CD4-positive, alpha-beta T cell treated with Interleukin-1 beta for 1 hour (primary cell): ENCODE measurements at places on chromosomes 6 and 20.

GRCh38 chr20:47066484-47067270, 172.0 kb downstream of the EYA2 start:
- DNase-seq: no peak

DNA sequence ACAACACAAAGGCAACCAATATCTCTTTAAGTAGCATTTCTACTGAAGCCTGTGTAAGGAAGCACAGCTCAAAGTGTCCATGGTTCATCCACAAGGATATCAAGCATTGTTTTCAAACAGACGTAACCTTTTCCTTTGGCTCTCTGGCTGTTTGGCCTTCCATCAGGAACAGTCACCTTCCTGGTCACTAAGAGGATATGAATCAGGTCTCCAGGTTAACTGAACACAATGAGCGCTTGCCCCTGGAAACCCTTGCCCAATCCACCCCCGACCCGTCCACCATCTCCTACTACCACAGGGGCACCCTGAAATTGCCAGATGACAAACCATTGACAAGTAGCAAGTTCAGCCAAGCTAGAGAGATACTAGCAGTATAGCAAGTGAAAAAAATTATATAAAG, 114.4 kb upstream of the COL21A1 start:
- DNase-seq: no peak

DNA sequence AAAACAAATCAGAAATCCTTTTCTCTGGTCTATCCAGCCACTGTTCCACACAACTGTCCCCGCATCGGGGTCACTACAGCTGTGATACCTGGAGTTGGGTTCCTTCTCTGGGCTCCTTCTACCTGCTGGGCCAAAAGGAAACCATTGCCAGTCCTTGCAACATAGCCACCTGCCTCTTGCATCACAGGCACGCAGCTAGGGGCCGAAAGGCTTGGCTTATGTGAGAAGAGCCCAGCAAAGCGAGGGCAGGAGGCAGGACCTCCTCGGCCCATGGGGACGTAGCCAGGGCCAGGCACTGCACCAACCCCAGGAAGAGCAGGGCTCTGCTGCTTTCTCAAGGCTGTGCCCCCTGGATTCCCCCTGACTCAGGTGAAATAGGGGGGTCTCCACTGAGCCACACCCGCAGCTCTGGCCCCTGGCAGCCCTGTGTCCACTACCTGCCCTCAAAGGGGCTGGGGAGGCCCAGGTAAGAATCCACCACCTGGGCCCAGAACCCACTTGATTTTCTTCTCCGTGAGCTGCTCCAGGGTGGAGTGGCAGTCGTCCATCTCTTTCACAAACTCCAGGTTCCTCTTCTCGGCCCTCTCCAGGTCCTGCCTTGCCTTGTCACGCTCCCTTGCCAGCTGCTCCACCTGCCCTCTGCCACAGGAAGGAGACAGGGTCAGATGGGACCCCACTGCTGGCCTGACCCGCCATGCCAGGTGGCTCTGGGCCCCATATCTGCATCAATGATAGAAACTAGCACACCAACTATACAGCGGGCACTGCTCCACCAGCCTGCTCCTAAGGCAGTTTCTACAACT, 88.9 kb downstream of the GINS1 start:
- DNase-seq: no peak

- DNase-seq: no peak
Observed at GRCh38 chr6:169858935-169859351, 107.5 kb downstream of the ERMARD start.

DNA sequence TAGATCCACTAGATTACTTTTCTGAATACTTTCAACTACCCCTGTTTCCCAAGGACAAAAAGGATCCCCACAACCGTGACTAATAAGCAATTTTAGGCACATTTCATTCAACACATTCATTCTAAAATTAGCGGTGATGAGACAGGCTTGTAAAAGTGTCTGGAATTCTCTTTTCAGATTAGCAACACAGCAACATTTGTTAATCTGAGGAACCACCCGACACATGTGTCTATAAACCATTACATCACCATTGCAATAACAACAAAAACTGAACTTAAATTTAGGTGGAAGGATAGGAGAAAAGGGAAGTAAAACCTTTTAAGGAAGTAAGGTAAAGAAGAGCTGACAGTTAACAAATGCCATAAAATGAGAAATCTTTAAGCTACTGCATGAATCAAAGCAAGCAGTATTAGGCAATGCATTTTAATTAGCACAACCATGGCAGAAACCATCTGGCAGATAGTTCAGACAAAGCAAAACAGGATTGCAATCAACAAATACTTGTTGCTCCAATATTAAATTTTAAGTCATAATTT, 49.1 kb downstream of the MAP3K7 start:
- no peak for DNase-seq

DNA sequence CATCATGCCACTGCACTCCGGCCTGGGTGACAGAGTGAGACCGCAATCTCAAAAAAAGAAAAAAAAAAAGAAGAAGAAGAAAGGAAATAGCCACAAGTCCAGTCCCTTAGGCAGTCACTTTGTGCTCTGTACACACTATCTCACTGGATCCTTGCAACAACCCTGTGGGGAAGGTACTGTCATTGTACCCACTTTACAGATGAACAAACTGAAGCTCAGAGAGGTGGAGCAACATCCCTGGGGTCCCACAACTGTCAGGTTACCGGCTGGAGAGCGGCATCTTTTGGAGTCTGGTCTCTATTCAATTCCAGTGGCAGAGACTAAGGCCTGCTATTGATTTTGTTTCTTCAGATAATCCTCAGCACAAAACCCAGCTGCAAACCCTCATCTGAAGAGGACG, 12.2 kb downstream of the BPIFA2 start:
- DNase-seq: no peak

DNA sequence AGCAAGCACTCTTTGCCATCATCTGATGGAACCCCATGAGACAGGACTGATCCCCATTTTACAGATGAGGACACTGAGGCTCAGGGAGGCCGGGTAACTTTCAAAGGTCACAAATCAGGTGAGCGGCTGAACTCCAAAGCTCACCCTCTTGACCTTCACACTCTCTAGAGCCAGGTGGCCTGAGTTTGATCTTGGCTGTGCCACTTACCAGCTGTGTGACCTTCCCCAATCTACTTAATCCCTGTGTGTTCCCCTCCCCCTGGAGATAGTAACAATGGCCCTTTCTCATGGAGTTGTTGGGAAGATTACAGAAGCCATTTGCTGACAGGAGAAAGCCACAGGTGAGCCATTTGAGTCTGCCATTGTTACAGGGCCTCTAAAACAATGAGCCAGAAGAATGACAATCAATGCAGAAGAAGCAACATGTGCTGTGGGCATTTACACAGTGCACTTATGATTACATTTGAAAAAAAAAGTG, 34.5 kb downstream of the BMP7 start:
- no peak for DNase-seq

- DNase-seq: no peak
Observed at GRCh38 chr20:61762886-61763739, 302.6 kb downstream of the TAF4 start.

- DNase-seq: no peak
Observed at GRCh38 chr6:157012355-157012754, 235.2 kb downstream of the ARID1B start.

- no peak for DNase-seq
Observed at GRCh38 chr6:165146456-165146855, 162.9 kb downstream of the C6orf118 start.

GRCh38 chr6:140824595-140824994, 1308.1 kb upstream of the GJE1 start:
- DNase-seq: no peak

DNA sequence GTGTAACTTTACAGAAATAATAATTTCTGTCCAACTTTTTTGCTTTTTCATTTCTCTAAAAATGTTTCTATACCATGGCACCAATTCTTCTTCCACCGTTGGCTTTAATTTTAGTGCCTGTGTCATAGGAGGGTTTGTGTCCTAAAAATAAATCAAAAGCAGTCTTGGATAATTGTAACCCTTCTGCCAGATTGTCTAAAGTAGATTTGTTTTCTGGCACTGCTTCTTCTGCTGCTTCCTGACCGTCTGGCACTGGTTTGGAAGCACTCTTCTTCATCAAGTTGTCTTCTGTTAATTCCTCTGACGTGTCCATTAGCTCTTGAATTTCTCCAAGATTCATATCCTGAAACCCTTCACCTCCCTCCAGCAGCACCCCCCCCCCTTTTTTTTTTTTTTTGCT, 33.1 kb downstream of the SCAF8 start:
- DNase-seq: no peak

DNA sequence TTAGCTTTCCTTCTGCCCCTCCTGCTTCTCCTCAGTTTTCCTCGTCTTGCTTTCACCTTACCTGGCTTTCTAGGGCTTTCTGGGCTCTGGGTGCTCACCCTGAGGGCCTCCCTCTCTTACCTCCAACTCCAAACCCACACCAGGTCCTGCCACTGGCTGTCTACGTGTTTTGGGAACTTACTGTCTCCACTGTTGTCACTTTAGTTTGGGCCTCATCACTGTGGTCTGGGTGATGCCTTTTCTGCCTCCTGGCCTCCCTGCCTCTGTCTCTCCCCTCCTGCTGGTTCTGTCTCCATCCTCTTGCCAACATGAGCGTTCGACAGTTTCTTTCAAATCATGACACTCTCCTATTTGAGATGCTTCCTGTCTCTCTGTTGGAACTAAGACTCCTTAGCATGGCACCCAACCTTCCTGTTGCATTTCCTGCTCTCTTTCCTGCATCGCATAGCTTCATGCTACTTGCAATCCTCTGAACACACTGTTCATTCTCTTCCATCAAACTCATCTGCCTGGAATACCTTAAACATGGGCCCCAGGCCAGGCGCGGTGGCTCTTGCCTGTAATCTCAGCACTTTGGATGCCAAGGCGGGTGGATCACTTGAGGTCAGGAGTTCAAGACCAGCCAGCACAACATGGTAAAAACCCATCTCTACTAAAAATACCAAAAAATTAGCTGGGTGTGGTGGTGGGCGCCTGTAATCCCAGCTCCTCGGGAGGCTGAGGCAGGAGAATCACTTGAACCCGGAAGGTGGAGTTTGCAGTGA, 5.5 kb downstream of the CD40 start:
- no peak for DNase-seq

- no peak for DNase-seq
Observed at GRCh38 chr20:8718279-8718678, 350.6 kb upstream of the PLCB4 start.

GRCh38 chr6:142279350-142280180, 22.2 kb upstream of the ADGRG6 start:
- no peak for DNase-seq

DNA sequence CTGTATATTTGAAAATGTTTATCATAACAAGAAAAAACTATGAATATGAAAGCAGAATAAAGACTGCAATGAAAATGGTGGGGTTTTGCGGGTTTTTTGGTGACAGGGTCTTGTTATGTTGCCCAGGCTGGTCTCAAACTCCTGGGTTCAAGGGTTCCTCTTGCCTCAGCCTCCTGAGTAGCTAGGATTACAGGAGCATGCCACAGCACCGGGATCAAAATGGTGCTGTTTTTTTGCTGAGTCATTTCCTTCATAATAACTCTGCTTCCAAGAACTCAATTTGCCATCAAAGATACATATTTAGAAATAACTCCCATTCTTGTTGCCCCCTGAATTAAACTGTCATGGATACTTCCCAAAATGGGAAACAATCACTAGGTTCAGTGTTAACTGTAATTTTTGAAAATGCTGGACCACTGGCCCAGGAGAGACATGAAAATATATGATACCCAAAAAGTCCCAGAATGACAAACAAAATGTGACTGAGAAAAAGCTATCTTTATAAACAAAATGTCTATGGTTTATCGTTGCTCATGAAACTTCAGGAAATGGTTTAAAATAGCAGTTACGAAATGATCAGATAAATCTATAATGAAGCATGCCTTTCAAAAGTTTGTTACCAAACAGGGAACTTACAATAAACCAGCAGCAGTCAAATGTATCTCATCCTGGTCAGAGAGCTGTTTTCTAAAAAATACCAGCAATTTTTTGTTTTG, 32.2 kb downstream of the ILRUN start:
- no peak for DNase-seq

DNA sequence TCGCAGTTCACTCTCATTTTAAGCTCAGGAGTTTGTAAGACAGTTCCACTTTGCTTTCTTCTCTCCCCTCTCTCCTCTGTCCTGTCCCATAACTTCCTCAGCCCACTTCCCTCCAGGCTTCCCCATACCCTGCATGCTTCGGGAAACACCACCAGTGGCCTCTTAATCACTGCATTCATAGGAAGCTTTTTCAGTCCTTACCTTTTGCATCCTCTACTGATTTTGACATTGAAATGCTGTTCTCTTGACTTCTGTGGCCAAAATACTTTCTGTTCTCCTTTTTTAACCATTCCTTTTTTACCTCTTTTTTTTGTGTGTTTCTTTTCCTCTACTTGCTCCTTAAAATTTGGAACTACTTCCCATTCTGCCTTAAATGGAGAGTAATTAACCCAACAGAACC, 69.7 kb downstream of the HIVEP1 start:
- no peak for DNase-seq

- DNase-seq: no peak
Observed at GRCh38 chr6:155936551-155936950, 480.9 kb upstream of the NOX3 start.

GRCh38 chr6:156600678-156601077, 176.5 kb upstream of the ARID1B start:
- no peak for DNase-seq

DNA sequence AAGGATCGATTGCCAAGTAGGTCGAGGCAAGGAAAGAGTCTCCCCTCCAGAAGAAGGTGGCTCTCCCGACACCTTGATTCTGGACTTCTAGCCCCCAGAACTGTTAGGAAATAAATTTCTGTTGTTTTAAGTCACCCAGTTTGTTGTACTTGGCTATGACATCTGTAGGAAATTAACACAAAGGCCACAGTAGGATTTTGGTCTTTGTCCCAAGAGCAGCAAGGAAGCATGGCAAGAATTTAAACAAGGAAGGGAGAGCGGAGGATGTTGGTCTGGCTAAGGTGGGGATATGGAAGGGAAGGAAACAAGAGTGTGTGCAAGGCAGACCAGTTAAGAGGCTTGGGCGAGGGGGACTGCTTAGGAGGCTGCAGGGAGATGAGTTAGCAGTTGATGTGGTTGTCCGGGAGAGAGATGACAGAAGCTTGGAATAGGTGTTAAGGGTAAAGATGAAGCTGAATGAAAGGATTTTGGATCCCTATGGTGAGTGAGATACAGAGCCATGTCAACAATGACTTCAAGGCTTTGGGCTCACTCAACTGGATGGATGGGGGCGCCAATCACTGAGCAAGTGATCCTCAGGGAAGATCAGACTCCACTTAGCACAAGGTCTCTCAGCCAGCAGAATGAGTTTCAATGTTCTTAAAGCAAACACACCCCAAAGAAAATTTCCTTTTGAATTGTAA, 140.5 kb upstream of the ZNF217 start:
- no peak for DNase-seq

DNA sequence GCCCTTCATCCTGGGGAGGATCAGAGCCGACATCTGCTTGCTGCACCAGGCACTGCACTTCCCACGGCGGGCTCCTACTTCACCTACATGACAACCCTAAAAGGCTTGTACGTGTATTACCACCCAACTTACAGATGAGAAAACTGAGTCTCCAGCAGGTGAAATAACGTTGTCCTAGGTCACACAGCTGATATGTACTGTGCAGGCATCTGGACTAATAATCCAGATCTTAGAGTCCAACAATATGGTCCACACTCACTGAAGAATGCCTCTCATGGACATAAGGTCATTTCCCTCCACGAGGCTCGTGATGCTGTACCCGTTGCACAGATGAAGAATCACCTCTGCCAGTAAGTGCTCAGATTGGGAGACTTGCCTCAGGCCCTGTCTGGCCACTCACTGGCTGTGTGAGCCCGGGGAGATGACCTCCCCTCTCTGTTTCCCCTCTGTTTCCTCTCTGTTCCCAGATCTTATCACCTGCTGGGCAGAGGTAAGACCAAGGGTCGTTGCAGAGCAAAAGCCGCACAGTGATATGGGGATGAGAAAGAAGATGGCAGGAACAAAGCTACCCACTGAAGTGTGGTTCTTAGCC, 32.1 kb downstream of the TGM2 start:
- DNase-seq: no peak
